ENCODE measurements at places on chromosomes 12 and 14.

DNA sequence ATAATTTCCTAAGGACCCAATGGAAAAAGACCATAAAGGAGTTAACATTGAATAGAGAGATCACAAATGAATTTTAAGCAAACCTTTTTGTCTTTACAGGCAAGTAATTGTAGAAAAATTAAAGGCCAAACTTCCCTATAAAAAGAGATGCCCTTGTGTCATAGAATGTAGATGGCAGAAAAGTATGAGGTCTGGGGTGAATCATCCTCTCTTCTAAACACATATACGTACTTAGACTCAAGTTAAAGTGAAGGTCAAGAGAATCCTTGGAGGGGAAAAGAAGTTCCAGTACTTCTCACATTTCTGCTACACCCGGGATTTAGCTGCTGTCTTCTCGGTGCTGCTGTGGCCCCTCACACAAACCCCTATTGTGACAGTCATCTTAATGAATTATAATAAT lies 116.2 kb upstream of the ARID2 start:
- DNase-seq: no peak

GRCh38 chr14:28772613-28773012 lies 6.0 kb downstream of the FOXG1 start:
- DNase-seq: no peak

DNA sequence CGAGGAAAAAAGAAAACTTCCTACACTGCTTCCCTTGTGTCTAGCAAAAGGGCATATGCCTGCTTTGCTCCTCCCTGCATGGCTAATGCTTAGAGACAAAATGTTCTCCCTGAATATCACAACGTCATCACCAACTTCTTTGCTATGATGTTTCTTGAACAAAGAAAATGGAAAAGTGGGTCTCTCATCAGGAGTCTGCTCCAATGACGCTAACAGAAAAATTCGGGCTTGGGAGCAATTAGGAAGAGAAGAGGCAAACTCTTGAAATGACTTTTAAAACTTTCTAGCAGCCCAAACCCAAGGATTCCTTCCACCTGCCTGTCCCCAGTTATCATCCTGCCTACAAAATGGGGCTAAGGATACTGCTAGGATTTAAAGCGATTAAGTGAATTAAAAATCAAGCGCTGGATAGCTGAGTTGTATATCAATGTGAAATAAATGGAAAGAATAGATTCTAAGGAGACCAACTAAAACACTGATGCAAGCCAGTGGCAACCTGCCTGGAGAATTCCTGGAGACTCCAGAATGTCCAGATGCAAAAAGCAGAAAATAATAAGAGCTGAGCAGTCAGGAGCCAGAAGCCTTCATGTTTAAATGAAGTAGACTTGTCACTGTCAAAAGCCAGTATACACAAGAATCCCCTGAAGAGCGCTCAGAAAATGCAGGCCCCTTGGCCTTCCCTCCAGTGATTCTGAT lies 183.8 kb downstream of the DPF3 start:
- DNase-seq: no peak

DNA sequence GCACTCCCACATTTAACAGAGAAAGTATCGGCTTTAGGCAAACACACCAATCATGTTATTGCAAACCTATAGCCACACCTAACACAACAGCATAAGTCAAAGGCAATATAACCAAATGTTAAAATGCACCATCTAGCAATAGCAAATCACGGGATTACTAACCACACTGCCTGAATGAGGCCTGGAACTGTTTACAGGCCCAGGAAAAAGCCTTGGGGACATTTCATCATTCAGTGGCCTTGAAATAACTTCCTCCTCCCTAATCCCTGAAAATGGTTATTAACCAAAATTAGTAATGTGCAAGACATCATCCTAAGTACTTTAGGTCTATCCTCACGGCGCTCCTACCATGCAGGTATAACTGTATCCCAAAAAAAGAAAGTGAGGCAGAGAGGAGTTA lies 2.3 kb downstream of the GALC start:
- no peak for DNase-seq

DNA sequence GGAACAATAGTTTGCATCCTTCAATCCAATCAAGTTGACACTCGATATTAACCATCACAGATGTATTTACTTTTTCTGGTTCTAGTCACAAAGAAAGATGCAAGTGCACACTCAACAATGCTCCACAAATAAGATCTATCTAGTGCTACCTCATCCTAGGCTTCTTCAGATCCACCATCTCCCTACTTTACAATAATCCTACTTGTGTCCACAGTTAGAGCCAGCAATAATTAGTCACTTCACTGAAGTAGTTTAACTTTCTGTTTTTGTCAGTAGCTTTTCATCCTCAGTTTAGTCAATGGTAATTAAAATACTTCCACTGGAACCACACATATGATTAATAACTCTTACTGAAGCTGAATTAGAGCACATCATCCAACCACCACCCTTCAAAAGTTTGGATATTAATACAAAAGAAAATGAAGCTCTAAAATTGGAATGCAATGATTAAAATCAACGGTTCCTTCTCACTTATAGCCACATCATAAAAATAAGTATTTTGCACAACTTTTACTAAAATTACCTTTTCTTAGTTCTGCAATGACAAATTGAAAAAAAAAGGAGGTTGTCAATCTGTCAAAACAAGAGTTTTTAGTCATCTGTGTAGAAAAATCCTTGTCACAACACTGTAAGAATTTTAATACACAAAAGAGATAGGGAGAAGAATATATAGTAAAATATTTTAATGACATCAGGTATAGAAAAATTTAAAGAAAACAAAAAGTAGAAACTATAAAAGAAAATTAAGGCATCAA lies 28.2 kb upstream of the SNRPF start:
- DNase-seq: no peak

DNA sequence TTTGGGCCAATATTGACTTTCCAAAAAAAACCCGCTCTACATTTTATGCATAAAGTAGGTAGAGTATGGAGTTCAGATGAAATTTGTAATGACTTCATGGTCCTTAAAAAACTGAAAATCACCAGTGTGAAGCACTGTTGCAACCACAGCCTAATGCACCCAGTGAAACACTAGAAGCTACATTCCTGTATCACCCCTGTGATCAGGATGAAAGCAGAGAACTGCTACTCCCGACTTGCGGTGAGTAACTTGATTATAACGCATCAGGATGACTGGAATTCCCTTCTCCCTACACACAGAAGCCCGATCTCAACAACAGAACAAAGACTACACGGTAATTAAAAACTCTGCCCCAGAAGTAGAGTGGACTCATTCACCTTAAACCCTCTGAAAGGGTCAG lies 33.8 kb downstream of the SPTB start:
- DNase-seq: peak; percentile 74

GRCh38 chr14:73728717-73729330 lies 14.6 kb upstream of the PNMA1 start:
- DNase-seq: no peak

DNA sequence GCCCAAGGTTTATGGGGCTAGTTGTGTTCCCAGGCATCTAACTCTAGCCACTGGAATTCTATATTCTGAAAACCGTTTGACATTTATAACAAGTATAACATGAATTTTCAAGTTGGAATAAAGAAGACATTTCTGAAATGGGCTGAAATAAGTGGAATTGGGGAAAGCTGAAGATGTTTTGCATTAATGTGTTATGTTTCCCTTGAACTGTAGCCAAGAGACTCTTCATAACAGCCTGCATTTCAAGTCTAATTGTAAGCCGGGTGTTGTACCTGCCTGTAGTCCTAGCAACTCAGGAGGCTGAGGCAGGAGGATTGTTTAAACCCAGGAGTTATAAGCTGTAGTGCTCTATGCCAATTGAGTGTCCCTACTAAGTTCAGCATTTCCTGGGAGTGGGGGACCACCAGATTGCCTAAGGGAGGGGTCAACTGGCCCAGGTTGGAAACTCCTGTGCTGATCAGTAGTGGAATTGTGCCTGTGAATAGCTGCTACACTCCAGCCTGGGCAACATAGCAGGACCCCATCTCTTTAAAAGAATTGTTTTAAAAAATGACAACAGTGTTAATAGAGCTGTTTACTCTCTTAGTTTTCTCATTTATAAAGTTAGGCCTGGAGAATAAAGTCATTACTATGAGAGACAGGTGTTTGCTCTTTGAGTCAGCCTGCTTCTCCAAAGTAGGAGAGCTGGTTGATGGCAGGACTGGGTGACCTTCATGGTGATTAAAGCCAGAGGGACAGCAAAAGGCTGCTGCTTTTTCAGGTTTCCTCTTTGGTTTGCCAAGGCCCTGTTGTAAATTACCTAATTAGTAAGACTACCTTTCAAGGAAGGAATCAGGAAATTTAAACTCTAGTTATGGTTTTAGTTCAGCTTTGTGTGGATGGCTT lies 483.6 kb upstream of the RGS6 start:
- DNase-seq: no peak

DNA sequence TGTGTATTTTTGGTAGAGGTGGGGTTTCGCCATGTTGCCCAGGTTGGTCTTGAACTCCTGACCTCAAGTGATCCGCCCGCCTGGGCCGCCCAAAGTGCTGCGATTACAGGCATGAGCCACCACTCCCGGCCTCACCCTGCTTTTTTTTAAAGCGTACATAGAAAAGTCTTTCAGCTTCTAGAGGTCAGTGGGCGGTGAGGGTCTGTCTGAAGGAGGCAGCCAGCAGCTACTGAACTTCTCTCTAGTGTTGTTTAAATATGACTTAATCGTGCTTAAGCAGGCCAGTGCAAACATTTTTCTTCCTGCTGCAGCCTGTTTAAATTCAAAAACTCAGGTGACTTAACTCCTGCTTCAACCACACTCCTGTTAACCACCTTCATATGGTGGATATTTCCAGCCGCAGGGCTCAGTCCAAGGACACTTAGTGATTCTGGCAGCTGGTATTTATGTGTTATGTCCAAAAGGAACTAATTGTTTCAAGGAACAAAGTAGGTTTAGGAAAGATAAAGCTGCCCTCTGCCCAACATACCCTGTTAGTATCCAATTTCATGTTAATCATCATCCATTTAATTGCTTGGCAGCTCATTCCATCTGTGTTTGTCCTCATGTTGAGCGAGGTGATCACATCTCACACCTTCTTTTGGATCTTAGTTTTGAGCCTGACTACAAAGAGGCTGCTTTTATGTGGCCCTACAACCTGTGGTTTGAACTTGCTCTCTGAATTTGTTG lies 2.0 kb downstream of the PRKAB1 start:
- DNase-seq: no peak

DNA sequence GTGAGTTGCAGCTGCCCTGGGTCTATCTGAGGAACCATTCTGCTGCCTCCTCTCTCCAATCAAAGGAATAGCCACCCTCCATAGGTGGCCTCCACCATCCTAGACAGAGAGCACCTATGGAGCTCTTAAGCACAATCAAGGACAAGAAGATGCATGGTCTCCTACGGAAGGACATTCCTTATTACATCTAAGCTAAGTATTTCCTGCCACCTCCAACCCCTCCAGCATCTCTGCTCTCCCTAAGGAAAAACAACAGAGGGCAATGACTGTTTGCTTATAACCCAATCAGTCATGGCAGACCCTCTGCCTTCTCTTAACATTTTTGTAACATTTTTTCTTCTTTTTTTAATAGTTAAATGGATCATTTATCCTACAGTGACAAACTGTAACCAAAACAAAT lies 14.8 kb upstream of the OR6J1 start:
- DNase-seq: no peak

- DNase-seq: no peak
These were observed 454.4 kb downstream of the VRK1 start for GRCh38 chr14:97251491-97252155.

DNA sequence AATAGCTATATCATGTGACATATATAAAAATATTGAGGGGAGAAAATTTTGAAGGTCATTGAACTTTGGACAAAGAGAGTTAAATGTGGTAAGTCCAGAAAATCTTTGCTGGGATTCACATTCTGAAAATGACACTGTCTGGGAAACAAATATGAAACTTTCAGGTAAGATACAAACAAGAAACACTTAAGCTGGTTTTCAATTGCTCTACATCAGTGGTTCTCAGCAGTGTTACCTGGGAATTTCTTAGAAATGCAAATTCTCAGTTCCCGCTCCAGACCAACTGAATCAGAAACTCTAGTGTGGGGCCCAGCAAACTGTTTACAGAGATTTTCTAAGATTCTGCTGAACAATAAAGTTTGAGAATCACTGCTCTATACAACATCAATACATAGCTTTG lies 3.6 kb upstream of the CDK17 start:
- no peak for DNase-seq

GRCh38 chr12:98439981-98440581 lies 75.3 kb upstream of the TMPO start:
- DNase-seq: peak; percentile 22

GRCh38 chr12:68240975-68241374 lies 12.4 kb downstream of the IL22 start:
- DNase-seq: no peak

- DNase-seq: no peak
These were observed 962.9 kb downstream of the TMEM121 start for GRCh38 chr14:106489112-106489881.

- DNase-seq: no peak
These were observed 1.4 kb upstream of the TRMT61A start for GRCh38 chr14:103527408-103528145.

GRCh38 chr12:29943683-29944082 lies 159.9 kb upstream of the TMTC1 start:
- DNase-seq: no peak

GRCh38 chr12:64583771-64584421 lies 26.4 kb upstream of the RASSF3 start:
- peak; percentile 71 for DNase-seq

DNA sequence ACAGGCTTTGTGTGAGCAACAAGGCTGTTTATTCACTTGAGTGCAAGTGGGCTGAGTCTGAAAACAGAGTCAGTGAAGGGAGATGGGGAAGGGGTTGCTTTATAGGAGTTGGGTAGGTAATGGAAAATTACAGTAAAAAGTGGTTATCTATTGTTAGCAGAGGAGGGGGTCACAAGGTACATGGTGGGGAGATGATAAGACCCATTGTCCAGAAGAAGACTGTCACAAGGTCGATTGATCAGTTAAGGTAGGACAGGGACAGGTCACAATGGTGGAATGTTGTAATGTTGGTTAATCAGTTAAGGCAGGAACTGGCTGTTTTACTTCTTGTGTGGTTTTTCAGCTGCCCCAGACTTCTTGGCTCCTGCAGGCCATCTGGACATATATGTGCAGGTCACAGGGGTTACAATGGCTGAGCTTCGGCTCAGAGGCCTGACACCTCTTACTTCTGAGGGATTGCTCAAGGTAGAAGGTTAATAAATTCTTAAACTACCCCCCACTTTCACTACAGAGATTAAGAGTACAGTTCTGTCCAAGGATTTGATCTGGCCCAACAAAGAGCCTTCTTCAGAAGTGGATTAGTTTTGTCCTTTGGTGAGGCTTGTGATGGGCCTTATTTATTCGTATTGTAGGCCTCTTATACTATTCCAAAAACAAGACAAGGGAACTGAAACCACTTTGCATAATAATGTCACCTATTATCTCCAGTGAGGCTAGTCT lies 13.8 kb upstream of the DHRS4 start:
- DNase-seq: no peak

- DNase-seq: no peak
These were observed 43.7 kb upstream of the CNTN1 start for GRCh38 chr12:40648519-40648918.

- DNase-seq: no peak
These were observed 2.3 kb downstream of the OR6J1 start for GRCh38 chr14:22641846-22642245.

- DNase-seq: peak; percentile 36
These were observed 394.0 kb upstream of the SYT1 start for GRCh38 chr12:78470354-78471195.

GRCh38 chr14:64733899-64734298 lies 29.7 kb downstream of the PLEKHG3 start:
- no peak for DNase-seq

- no peak for DNase-seq
These were observed 48.8 kb upstream of the VRK1 start for GRCh38 chr14:96748362-96748761.
